ENCODE measurements at places on chromosomes 4 and X. TPM values are rescaled to one million over a fixed set of nuclear protein-coding genes. Genes with fewer than 3 reads are reported as not detected.

The AKAP14 gene
- 0.64 TPM for total RNA-seq

The DSPP gene
- not detected for total RNA-seq

The FREM3 gene
- total RNA-seq = not detected

The IQCM gene
- not detected for total RNA-seq

The CHRDL1 gene
- 6.3 TPM for total RNA-seq

The NXF2B gene
- not detected for total RNA-seq

The BEND2 gene
- total RNA-seq = not detected

The ARSJ gene
- total RNA-seq = 31.5 TPM

The CXCL13 gene
- not detected for total RNA-seq

The CRMP1 gene
- 0.24 TPM for total RNA-seq

The UGT2A3 gene
- 6.0 TPM for total RNA-seq

Measured in tracheal epithelial cell (primary cell).